Activated CD4-positive, alpha-beta T cell treated with anti-CD3 and anti-CD28 coated beads, Interleukin-2, amount 50 U/mL, for 48 hours (primary cell): ENCODE measurements at places on chromosomes 1 and 21.

- DNase-seq, result no peak
Observed at GRCh38 chr1:153614189-153614900, 1.4 kb upstream of the S100A16 start.

DNA sequence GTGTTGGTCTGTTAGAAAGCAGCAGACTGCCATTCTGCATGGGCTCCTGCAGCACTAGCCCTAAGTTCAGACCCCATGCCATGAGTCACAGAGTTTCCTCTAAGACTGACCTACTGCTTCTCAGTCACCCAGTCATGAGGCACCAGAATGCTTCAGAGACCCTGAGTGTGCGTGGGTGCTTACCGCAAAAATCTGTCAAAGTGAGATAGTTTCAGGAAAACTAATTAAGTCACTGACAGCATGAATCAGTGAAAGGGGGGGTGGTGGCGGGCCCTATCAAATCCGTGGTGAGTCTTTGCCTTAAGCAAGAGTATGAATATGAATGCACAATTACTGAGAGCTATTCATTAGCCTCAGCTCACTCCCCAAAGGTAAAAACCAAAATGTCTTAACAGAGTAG is 98.1 kb downstream of the KCTD3 start:
- peak; percentile 16 for DNase-seq

- peak; percentile 1 for DNase-seq
Observed at GRCh38 chr21:46001821-46002681, 20.5 kb downstream of the COL6A1 start.

GRCh38 chr1:203648276-203648675 is 21.6 kb downstream of the ATP2B4 start:
- DNase-seq, result no peak

DNA sequence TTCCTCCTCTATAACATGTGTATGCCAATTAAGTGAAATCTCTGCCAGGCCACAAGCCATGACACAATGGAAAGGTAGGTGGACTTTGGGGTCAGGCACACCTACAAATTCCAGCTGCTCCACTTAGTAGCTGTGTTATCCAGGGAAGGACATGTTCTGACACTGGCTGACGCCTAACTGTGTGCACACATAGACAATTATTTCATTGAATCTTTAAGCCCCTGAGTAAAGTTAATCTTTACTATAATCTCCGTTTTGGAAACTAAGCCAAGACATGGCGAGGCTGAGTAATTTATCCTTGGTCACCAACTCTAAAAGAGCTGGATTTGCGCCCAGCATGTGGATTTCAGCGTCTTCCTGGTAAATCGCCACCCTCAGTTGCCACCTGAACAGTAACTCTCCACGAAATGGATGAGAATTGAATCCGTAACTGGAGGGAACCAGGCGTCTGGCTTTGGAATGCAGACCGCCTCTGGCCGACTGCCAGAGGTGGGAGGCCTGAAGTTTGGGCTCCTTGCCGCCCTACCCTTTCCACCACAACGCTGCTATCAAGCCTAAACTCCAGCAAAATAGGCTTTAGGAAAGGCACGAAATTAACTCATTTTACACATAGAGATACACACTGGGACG is 888 bp upstream of the SNRPE start:
- DNase-seq, result no peak
